ENCODE measurements at places on chromosomes 7 and 10.

DNA sequence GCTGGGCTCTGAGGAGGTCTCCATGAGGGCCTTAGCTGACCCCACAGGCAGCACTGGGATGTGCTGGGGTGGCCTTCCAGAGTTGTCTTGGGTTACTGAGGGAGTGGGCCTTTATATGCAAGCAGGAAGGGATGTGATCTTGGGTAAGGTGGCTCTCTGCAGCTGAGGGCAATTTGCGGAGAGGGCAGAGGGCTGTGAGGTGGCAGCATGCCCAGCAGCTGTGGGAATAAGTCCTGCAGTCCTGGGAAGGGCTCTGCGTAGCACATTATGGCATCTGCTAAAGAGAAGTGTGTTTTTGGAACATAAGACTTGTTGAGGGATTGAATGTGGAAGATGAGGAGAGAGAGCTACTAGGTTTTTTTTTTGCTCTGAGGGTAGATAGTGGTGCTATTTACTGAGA lies 99.6 kb upstream of the KMT2E start:
- DNase-seq = no peak

- DNase-seq = no peak
These were observed 1213.1 kb downstream of the DNAJB9 start for GRCh38 chr7:109782806-109783205.

DNA sequence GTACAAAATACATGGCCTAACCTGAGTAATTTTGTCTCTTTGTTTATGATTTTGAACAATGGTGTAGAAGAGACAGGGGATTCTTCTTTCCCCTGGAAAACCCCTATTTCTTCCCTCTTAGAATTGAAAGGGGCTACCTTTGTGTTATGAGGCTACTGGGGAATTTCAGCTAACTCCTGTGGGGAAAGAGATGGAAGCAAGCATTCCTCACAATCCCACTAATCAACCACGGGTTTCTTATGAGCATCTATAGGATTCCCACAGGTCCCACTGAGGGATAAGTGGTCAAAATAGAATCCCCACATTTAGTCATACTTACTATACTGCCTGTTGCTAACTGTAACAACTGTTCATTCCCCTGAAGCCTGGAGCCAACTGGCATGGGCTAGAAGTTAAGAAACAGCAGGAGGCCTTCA lies 32.2 kb upstream of the ITGB8 start:
- DNase-seq = no peak

GRCh38 chr7:4998244-4998643 lies 39.3 kb upstream of the MMD2 start:
- no peak for DNase-seq

DNA sequence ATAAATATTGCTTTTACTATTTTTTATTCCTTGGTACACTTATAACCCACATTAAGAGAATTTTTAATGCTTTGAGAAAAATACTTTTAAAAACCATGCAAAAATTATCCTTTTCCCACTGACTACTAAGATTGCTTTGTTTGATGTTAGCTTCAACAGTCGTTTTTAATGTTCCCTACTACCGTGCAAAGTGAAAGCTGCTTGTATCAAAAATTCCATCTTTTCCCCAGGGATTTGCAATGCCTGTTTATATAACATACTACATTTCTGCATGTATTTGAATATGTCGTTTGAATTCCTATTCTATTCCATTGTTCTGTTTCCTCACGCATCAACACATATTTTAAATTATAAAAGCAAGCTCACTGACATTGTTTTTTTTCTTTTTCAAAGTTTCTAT lies 54.4 kb downstream of the TFPI2 start:
- no peak for DNase-seq

DNA sequence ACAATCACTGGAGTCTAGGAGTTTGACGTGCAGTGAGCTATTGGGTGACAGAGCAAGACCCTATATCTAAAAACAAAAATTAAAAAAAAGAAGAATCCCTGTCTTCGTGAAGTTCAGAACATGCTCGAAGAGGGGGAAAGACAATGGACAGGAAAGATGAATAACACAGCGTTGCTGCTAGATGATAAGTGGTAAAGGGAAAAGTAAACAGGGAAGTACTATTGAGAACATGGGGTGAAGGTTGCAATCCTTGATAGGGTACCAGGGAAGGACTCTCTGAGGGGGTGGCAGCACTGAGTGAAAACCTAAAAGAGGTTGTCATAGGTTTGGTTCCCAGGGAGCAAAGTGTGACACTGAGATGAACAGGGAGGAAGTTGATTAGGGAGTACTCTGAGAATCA lies 2.8 kb upstream of the ABRAXAS2 start:
- no peak for DNase-seq

DNA sequence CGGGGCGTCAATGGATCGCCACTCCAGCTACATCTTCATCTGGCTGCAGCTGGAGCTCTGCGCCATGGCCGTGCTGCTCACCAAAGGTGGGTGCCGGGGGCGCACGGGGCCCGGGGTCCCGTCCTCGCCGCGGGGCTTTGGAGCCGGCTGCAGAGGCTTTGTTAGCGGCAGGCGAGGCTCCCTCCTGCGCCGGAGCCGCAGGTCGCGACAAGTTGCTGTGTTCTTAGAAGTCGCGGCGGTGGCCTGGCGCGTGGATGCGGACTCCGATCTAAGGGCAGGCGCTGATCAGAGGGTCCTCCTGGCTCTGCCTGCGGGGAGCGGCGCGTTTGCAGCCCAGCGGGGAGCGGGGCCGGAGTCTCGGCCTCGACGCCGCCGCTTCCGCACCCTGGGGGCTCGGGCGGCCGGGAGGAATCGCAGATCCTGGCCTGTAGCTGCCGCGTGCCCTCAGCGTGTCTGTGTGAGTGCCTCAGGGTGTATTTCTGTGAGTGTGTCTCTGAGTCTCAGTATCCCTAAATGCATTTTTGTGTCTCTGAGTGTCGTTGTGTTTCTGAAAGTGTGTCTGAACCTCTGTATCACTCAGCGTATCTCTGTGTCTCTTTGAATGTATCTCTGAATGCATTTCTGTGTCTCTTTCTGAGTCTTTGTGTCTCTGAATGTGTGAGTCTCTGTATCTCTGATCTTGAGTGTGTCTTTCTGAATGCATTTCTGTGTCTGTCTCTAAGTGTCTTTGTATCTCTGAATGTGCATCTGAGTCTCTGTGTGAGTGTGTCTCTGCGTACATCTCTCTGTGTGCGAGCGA lies 766 bp downstream of the BAMBI start:
- peak; percentile 40 for DNase-seq

DNA sequence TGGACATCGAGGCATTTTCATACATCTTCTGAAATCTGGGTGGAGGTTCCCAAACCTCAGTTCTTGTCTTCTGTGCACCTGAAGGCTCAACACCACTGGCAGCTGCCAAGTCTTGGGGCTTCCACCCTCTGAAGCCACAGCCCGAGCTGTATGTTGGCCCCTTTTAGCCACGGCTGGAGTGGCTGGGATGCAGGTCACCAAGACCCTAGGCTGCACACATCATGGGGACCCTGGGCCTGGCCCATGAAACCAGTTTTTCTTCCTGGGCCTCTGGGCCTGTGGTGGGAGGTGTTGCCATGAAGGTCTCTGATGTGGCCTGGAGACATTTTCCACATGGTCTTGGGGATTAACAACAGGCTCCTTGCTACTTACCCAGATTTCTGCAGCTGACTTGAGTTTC lies 62.1 kb downstream of the INPP5A start:
- DNase-seq = no peak

DNA sequence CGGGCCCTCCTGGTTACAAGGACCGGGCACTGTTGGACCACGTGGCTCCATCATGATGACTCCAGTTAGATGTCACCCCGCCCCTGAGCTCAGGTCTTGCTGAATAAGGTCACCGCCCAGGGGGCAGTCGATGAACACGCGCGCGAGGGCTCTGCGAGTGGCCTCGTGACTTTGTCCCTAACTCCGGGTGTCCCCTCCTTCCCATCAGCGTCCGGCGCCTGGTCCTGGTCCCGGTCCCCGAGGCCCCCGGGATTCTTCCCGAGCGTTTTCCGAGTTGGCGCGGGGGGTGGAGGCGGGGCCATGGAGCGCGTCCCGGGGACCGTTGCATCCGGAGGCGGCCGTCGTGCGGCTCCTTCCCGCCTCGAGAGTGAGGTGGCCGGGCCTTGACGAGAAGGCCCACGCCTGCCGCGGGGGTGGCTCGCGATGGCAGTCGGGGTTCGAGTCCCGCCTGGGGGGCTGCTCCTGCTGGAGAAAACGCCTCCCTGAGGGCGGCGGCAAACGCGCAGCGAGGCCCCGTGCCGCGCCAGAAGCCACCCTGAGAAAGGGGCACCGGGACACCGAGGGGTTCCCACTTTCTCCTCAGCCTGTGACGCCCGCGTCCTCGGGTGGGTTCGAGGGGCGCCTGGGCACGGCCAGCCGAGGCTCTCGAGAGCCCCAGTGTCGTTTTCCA lies 569 bp upstream of the NPTX2 start:
- DNase-seq = no peak

- DNase-seq = no peak
These were observed 91.4 kb upstream of the MACROH2A2 start for GRCh38 chr10:69960988-69961880.

DNA sequence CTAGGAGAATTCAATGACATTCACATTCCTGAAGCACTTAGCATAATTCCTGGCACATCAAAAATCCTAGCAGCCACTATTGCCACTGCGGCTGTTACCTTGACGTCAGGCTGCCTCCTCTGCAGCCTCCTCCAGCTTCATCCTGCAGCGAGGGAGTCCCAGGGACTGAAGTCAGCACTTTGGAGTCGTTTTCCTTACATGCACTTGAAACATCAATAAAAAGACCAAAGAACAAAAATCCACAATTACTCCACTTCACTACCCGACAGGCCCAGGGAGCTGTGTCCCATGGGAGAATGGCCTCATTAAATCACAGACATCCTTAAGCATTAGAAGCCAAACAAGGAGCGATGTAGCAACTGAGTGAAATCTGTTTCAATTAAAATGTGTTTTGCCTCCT lies 48.6 kb upstream of the NANOS1 start:
- no peak for DNase-seq

- no peak for DNase-seq
These were observed 177.7 kb upstream of the PRSS1 start for GRCh38 chr7:142571581-142571980.

- no peak for DNase-seq
These were observed 103.9 kb downstream of the CDK6 start for GRCh38 chr7:92732316-92733036.

DNA sequence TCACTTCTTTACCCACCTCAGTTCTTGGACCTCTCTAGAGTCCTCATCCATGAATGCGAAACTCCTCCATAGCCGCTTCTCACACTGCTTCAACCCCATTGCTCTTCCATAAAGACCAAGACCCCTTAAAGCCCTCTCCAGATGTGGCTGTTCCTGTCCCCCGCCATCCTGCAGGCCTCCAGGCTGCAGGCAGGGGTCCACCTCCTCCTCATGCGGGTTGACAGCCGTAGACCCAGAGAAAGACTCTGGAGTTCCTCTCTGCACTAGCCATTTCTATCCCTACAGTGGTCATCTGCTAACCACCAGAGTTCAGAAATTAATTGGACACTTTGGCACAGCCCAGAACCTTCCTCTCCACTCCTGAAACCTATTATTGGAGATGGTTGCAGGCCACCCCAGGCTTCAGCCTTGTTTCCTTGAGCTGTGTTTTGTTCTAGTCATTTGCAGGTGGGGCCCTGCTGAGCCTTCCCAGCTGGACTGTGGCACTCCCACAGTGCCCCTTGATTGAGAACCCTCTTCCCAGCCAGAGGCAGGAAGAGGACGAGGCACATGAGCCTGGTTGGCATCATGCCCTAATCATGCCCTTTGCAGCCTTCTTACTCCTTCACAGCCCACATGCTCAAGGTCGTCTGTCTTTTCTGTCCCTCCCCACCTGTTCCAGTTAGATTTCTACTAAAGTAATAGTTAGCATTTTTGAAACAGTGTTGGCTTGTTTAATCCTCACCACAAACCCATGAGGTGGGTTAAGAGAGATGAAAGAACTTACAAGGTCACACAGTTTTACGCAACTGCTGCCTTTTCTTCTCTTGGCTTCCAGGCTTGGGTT lies 23.9 kb downstream of the CUL1 start:
- no peak for DNase-seq

- no peak for DNase-seq
These were observed 64.0 kb downstream of the CCDC3 start for GRCh38 chr10:12937527-12937926.

GRCh38 chr10:120599200-120599724 lies 142.2 kb downstream of the PLPP4 start:
- no peak for DNase-seq

- no peak for DNase-seq
These were observed 114.6 kb downstream of the DLG5 start for GRCh38 chr10:77811831-77812430.

- no peak for DNase-seq
These were observed 180.0 kb upstream of the BMPER start for GRCh38 chr7:33725111-33726025.

DNA sequence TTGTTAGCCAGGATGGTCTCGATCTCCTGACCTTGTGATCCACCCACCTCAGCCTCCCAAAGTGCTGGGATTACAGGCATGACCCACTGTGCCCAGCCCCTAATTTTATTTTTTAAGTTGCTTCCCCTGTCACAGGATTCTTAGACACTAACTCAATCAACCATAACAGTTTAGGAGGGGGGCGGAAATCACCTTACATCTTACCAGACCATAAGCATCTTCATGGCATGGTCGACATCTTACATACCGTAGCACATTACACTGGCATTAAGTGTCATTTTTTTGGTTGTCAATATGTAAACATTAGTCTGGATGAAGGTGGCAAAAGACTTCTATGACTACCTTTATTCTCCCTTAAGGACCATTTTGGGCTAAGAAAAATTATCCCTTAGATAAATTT lies 95.6 kb downstream of the TRIM24 start:
- DNase-seq = no peak

- DNase-seq = no peak
These were observed 1061.8 kb upstream of the LRRTM3 start for GRCh38 chr10:65864036-65864435.

DNA sequence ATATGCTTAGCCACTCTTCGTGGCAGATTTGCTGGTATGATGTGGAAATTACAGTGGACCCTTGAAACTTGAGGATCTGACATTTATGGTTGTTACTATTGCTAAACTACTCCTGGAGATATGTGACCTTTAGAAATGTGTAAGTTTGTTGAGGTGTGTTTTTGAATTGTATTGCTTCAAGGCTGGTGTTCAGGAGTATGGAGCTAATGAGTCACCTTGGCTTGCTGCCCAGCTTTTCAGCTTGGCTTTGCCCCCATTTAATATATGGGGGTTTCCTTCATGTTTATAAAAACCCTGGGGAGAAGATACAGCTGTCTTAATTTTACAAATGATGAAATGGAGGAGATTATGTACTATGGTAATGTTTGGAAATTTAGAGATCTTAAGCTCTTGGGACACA lies 11.6 kb downstream of the HBP1 start:
- DNase-seq = no peak

DNA sequence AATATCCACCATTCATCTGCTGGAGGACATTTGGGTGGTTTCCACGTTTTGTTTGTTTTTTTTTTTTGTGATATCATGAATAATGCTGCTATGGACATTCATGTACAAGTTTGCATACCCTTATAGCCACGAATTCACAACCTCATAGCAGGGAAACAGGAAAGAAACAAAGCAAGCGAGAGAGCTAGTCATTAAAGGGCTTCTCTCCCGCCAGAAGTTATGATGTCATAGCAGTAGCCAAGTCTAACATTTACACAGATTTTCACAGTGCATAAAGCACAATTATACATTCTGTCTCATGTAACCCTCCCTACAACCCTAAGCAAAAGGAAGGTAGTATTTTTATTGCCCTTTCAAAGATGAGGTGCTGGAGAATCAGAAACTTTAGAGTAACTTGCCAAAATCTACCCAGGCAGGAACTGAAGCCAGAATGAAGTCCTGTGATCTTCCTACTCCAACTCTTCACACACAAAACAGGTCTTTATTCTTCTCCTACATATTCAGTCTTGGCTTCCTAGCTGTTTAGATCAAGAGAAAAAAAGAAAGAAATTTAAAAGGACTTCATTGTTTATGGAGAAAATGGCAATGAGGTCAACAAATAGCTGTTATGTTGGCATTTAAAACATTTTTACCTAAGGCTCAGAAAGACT lies 33.9 kb upstream of the GPAM start:
- no peak for DNase-seq
